ENCODE measurements at places on chromosomes 4 and X. TPM values are rescaled to one million over a fixed set of nuclear protein-coding genes. Genes with fewer than 3 reads are reported as not detected.

DNA sequence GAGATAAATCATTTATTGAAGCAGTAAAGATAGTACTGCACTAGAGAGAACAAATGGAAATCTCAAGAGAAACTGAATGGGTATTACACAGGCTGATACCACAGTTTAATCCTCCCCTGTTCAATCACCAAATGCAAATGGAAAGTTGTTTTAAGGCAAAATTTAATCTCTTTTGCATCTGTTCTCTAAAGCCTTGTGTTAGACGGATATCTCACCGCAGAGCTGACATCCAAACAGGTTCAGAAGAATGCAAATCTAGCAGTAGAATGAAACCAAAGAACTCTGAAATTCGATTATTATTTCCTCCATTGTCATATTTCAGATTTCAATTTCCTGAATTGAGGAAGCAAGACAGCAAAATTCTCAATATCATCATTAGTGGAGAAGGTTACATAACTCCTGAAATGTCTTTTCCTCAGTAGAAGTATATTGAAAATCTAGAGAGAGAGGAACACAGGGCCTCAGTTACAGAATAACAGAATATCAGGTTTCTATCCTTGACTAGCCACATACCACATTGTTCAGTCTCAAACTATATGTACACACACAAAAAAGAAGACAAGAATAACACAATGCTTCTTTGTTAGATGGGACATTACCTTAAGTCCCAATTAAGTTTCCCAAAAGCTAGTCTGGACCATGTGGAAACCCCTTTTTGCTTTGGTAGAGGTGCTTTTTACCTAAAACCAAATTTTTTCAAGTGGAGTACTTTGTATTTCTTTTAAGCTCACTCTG, 94.1 kb upstream of the BANK1 start:
- no peak for DNase-seq

Gene TSPAN7
- total RNA-seq, result 14.8 TPM

Gene ENAM
- 6.2 TPM for total RNA-seq

DNA sequence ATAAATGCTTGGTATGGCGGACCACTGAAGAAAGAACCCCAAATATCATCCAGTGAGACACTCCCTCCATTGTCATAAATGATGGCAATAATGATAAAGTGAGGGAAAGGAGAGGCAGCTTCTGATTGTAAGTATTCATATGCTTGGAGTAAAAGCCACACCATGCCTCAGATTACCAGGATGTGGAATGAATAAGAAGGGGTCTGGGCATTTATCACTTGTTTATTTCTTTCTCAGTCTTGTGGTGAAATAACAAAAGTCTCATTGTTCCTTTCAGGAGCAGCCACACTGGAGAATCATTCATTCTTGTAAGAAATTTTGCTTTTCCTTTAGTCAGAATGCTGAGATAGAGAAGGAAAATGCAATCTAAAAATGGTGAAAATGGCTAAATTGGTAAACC, 21.7 kb downstream of the F8 start:
- DNase-seq, result no peak

GRCh38 chr4:38290366-38290765, 330.2 kb downstream of the PTTG2 start:
- no peak for DNase-seq

Gene IL15
- total RNA-seq, result 2.2 TPM

- peak; percentile 48 for DNase-seq
Observed at GRCh38 chrX:154374313-154375155, at the start of gene FLNA. Gene FLNA (minus strand): TSS chrX:154374634. CDS start chrX:154371245, 3,389 bp downstream.

GRCh38 chr4:55033296-55033695, 92.1 kb downstream of the KDR start:
- no peak for DNase-seq

Gene N4BP2
- total RNA-seq, result 5.0 TPM

Gene ZNF732
- not detected for total RNA-seq

- no peak for DNase-seq
Observed at GRCh38 chrX:66046612-66047235, 6.8 kb upstream of the VSIG4 start.

- no peak for DNase-seq
Observed at GRCh38 chrX:13257223-13258051, 62.4 kb downstream of the ATXN3L start.

Gene BRS3
- total RNA-seq, result not detected

- no peak for DNase-seq
Observed at GRCh38 chr4:156948738-156949137, 22.9 kb downstream of the PDGFC start.

DNA sequence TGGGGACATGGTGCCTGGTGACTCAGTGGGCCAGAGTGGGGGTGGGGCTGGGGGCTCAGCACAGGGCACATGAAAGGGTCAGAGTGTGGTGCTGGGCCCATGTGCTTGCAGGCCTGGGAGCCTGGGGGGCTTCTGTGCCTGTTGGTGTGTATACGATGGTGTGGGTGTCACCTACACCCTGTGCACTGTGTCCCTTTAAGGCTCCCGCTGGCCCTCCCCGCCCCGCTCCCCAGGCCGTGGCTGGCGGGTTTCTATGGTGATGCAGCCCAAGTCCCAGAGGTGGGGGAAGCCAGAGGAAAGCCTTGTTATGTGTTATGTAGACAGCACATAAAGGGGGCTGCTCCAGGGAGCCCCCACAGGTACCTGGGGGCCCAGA, 5.5 kb downstream of the L1CAM start:
- DNase-seq, result no peak

Gene PDGFC
- 12.9 TPM for total RNA-seq

GRCh38 chr4:158809611-158810486, 41.0 kb downstream of the FNIP2 start:
- no peak for DNase-seq

Gene OTUD6A
- total RNA-seq, result not detected

Gene HEPH
- total RNA-seq, result 26.2 TPM

Gene ETDB
- total RNA-seq, result not detected

Gene H2BW2
- total RNA-seq, result not detected

DNA sequence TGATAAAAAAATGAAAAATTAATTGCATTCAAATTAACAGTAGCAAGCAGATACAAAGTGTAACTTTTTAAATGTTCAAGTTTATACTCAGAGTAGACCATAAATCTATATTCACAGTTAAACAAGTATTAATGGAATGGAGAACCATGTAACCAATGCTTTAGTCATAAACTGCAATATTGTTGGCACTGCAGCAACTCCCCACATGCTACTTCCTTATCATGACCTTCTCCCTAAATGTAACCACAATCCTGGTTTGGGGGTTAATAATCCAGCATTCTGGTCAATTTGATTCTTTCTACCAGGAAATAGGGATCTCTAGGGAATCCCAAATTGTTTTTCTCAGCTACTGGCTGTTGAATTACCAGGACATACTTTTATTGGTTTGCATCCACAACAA, 223.9 kb upstream of the DCAF8L1 start:
- no peak for DNase-seq

- no peak for DNase-seq
Observed at GRCh38 chr4:3702561-3703221, 63.5 kb upstream of the ADRA2C start.

DNA sequence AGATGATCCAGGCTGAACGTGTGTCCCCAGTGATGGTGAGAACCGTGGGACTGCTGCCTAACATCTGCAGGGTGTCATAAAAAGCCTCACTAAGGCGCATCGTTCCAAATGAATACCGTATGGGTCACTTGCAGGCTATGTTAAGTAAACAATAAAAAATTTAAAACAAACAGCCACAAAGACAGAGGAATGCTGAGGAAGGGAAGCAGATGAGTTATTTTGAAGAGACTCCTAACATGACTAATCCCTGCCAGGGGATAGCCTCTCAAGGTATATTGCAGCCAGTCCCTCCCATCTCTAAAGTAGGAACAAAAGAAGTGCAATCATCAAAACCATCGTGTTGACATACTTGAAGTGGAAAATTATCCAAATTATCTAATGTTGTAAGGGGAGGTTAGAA, 83.8 kb downstream of the UNC5C start:
- no peak for DNase-seq

DNA sequence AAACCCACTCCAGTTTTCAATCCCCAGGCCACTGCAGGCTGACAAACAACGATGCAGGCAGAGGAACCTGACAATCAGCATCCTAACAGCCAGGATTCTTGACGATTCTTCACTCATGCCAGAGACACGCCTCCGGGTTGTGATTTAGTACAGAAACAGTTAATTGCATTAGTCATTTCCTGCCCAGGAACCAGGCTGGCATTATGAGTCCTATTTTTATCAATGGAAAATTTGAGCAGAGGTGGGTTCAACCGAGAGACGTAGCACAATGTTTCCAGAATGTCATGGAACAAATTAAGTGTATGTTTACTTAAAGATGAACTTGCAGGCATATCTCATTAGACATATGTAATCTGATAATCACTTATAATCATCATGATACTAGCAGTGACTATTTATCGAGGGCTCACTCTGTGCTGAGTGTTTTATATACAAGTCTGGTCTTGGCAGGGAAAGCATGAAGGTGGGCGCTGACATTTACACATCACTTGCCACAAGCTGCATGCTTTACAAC, 159.7 kb downstream of the NSUN7 start:
- no peak for DNase-seq

DNA sequence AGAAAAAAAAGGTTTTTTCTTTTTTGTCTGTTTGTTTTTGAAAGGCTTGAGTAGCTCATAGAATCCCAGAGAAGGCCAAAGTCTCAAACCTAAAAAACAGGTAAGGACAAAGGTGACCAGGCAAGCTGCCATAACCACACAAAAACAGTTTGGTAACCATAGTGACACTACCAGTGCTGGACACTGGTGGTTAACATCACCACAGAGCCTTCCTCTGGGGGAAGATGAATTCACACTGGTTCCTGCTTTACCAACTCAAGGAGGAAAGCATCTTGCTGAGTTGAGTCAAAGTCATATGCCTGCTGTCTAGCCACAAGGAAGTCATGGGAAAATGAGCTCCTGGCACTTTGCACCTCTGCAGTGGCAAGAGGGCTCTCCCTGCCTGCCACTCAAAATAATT, 32.5 kb downstream of the IDS start:
- DNase-seq, result no peak

GRCh38 chrX:123847056-123847455, 12.8 kb upstream of the XIAP start:
- DNase-seq, result no peak

DNA sequence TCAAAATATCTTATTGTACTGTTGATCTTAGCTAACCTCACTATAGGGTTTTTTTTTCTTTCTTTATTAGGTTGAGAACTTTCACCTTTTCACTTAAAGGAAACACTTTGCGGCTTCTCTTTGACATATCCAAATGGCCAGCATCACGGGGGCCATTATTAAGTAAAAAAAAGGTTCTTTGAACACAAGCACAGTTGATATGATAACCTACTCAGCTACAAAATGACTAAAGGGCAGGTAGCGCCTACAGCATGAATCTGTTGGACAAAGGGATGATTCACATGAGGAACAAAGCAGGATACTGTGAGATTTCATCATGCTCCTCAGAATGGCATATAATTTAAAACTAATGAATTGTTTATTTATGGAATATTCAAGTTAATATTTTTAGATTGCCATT, 119.6 kb downstream of the CCSER1 start:
- DNase-seq, result no peak

DNA sequence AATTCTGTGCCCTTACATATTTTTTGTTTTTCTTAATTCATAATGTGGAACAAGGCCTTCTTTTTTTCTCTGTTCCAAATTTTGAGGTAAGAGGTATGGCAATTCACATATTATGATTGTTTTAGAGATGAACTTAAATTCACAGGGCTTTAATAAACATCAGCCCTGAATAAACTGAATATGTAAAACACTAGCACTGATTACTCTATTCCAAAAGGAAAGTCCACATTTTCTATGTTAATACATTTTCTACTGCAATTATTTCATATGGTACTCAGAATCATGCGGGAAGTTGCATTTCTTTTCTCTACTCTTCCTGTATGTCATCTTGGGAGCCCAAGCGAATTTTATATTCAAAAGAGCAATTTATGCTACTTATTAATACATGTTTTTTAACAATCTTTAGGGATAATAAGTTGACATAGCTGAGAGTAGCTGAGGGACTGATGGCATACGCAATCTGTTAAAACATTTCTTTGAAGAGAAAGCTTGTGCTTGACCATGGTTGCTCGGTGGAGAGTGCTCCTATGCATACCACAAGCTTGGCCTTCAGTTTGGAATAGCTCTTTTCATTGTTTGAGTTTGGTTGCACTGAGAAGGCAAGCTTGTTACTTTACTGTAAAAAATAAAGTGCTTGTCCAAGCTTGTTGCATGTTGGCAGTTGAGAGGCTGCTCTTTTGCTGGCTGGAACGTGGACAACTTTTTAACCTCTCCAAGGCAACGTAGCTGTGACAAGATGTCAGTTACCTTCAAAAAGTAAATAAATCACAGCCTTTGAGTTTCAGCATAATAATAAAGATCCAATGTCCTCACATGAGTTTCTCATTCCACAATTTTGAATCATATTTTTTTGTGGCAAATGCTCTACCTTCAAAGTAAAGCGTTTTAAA, 196.3 kb upstream of the SPRY1 start:
- DNase-seq, result no peak

Gene MTMR8
- total RNA-seq, result 0.44 TPM

- DNase-seq, result no peak
Observed at GRCh38 chr4:25367004-25367621, 9.9 kb upstream of the ANAPC4 start.

- DNase-seq, result no peak
Observed at GRCh38 chr4:152100379-152101201, 339.8 kb upstream of the GATB start.

DNA sequence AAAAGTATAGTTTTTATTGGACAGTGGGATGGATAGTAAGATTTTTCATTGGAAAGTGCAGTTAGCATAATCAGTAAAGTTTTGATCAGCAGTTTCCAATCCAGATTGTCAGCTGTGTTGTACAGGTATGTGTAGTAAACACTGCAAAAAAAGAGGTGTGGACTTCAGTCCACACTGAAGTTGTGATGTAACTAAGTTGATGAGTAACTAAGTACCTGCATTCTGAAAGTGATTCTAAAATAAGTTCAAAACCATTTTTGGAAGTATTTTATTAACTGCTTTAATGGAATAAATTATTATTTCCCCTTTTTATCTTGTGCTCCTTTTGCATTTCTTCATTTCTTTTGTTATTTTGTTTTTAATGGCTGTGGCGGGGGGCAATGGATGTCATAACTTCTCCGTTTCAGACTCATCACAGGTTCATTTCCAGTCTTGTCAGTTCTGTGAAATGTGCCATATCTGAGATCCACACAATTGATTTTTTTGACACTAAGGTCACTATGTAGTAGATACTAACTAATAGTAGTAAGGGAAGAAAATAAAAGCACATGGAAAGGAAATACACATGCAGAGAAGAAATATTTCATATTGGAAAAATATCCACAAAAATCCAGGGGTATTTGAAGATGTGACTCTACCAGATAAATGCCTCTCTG, 247.5 kb downstream of the GABRG1 start:
- DNase-seq, result no peak

- no peak for DNase-seq
Observed at GRCh38 chr4:153082322-153083301, 121.6 kb upstream of the TRIM2 start.

DNA sequence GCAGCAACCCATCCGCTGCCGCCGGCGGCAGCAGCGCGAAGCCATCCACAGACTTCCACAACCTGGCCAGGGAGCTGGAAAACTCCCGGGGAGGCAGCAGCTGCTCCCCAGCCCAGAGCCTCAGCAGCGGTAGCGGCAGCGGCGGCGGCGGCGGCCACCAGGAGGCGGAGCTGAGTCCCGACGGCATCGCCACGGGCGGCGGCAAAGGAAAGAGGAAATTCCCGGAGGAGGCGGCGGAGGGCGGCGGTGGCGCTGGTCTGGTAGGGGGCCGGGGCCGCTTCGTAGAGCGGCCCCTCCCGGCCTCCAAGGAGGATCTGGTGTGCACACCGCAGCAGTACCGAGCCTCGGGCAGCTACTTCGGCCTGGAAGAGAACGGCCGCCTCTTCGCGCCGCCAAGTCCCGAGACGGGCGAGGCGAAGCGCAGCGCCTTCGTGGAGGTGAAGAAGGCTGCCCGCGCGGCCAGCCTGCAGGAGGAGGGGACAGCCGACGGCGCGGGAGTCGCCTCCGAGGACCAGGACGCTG, 4.9 kb downstream of the PRDM8 start:
- DNase-seq, result peak; percentile 88
